Fibroblast of skin of abdomen (primary cell): ENCODE measurements at places on chromosomes 16 and 17.
A peak's percentile ranks its signal among the peaks of the same experiment; 100 is the strongest.

GRCh38 chr16:71645450-71645849 is 19.5 kb downstream of the MARVELD3 start:
- no peak for DNase-seq

GRCh38 chr17:35889818-35890773 is 9.9 kb upstream of the CCL5 start:
- DNase-seq = peak; percentile 64

- no peak for DNase-seq
Observed at GRCh38 chr17:31404028-31404949, 12.8 kb downstream of the RAB11FIP4 start.

GRCh38 chr16:47884116-47884725 is 271.6 kb downstream of the ABCC12 start:
- no peak for DNase-seq

- no peak for DNase-seq
Observed at GRCh38 chr17:83145831-83146230, 66.4 kb downstream of the METRNL start.

DNA sequence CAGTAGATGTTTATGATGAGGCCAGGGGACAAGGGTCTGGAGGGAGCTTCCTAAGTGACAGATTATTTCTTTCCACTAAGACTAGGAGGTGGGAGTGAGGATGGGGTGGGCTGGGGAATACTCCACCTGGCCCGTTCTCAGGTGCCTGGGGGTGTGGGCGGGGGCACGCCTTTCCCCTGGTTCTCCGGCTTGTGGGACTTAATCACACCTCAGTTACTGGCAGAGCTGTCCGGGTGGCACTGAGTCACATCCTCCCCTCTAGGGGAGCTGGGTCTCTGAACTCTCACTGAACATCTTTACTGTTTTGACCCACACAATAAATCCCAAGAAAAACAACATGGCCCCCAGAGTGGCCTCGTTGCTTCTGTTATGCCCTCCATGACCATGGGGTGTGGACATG is 332.8 kb downstream of the MAF start:
- DNase-seq = no peak

DNA sequence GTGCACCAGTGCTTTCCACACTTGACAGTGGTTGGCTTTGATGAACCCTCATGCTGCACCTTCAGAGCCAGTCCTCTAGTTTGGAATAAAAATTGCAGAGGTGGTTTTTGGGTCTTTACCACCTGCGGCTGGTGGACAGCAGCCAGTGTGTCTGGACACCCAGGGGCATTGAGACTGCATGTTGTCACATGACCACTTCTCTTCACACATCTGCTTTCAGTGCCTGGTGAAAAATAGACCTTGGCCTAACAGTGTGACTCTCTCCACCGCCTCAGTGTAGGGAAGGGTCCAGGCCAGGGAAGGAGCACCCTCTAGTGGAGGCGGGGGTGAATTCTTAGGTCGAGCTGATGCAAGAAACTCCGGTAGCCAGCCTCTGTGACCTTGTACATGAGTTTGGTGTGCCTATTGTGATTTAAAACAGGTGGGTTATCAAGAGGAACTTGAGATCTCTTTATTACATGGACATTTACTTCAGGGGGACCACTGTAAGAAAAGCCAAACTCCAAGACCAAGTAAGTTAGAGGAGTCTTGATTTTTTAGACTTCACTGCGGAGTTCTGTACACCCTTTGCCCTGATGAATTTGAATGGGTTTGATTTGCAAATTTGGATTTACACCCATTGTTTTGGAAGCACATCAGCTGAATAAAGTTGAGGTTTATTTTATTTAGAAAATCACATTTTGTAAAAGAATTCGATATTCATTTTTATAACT is 17.9 kb downstream of the GOSR2 start:
- peak; percentile 72 for DNase-seq

GRCh38 chr16:569445-570254 is at the start of gene PIGQ:
TSS of gene PIGQ (plus strand) at chr16:569968. CDS start at chr16:574075, 4,107 bp downstream.
- peak; percentile 58 for DNase-seq

DNA sequence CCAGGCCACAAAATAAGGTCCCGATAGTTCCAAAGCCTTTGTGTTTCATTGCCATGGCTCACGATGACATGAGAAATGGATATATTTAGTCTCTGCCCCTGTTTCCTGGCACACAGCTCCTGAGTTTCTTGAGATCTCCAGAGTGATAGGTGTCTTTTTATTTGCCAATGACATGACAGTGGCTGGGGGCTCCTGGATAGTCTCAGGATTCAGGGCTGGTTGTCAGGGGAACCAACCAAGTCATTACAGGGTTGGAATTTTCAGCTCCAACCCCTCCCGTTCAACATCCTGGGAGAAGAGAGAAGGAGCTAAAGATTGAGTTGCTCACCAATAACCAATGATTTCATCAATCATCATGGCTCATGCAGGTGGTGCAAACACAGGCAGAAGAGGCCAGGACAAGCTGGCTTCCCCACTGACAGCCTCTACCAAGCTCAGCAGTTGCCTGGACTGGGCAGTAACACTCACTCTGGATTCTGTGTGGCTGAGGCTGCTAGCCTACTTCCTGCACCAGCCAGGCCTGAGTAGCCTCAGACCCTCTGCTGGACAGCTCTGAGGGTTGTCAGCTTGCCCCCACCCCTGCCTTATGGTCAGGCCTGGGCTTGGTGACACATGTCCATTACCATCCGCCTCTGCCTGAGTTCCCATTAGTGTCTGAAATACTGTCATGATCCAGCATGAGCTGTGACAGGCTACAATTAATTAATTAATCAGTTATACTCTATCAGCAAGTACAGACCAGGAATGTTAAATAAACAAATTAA is 534.4 kb upstream of the CDH5 start:
- no peak for DNase-seq

GRCh38 chr17:1110862-1111598 is 68.8 kb downstream of the ABR start:
- DNase-seq = peak; percentile 90

DNA sequence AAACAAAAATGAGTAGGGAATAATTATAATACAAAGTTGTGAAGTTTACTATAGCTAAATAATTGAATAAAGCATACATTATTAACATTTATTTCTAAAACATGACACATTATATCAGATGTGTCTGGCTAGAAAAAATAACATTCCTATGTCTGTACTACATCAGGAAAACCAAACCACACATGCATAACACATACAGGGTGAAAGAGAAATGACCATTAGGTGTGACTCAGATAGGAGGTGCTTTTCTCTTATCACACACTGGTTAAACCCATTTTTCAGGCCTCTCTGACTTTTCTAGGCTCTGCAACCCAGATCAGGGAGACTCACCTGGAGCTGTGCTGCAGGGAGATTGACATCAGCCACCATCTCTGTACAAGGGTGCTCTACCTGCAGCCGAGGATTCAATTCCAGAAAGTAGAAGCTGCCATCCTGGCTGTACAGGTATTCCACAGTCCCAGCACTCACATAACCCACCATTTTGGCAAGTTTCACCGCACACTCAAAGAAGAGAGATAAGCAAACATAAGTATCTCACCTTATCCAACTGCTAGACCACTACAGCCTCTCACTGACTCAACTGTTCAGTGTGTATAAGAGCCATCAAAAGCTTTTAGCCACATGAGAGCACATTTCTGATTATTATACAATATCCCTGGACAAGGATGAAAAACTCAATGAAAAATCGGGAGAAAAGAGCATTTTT is 116.6 kb upstream of the C17orf78 start:
- DNase-seq = peak; percentile 54

DNA sequence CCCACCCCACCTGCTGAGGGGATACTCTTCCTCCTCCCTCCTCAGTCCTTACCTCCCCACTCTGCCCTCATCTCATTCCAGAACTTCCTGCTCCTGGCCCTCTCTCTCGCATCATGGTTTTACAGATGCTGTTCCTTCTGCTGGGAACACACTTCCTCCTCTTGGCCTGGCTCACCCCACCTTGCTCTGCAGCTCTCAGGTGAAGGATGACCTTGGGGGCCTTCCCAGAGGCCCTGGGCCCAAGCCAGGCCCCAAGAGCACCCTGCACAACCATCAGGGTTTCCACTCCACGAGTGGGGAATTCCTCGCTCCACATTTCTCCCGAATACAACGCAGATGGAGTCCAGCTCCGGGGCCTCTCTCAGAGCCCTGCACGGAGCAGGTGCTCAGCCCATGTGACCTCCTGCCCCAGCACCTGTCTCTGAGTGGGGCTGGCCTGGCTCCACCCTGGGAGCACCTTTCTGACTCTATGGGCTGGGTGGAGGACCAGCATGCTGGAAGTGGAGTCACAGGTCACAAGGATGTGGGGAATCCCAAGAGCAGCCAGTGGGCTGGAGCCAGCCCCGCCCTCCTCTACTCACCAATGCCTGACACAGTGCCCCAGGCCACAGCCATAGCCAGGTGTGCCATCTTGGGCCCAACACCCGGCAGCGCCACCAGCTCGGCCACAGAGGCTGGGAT is 4.5 kb downstream of the NTHL1 start:
- no peak for DNase-seq

DNA sequence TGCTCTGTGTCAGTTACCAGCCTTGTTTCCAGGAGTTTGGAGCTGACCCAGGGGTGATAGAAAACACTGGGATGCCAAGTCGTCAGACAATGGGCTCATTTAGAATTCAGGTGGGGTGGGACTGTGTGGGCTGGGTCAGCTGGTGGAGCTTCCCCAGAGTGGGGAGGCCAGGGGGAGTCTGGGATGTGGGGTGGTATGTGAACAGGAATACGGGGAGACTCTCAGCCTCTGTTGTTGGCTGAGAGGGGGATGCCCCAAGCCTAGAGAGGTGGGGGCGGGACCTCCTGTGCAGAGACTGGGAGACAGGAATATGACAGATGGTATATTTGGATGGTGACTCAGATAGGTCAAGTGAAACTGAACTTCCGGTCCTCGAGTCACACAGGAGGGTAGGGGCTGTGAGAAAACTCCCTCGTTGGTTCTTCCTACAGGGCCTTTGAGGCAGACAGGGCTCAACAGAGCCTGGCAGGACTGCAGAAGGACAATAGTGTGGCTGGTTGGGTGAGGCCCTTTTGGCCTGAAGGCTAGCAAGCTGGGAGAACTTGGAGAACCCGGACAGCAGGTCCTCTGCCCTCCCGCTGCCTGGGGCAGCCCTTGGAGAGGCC is 23.7 kb downstream of the CDH1 start:
- DNase-seq = peak; percentile 36

DNA sequence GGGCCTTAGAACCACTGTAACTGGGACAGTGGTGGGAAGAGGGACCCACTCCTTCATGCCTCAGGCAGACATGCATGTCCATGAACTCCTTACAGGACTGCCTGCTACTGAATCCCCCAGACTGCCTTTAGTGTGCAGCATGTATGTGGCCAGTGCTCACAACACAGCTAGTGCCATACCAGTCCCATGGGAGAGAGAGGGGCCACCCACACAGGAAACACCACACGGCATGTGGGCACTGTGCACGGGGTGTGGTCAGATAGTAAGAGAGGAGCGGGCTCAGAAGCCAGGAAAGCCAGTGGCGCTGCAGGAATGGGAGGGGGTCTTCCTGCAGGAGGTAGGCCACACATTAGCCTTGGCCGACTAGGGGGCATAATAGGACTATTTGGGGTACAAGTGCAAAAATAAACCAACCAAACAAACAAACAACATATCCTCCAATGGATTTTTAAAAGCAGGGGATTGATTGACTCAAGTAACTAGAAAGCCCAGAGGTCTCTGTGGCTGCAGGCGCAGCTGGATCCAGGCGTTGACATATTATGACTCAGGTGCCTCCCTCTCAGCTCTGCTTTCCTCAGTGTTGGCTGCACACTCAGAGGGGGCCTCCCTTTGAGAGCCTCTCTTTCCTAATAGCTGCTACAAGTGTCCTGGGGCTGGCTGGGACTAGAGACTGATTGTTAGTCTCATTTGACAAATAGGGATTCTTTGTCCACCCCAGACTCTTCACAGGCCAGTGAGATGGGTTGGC is 104.4 kb downstream of the AMFR start:
- DNase-seq = no peak
